ENCODE measurements at places on chromosomes 1 and 21. TPM values are rescaled to one million over a fixed set of nuclear protein-coding genes. Genes with fewer than 3 reads are reported as not detected.

TMEM52 gene
- total RNA-seq, result 0.28 TPM

CDC20 gene
- total RNA-seq, result 78.0 TPM

SYT2 gene
- under 0.01 TPM for total RNA-seq

UBXN10 gene
- total RNA-seq, result not detected

ZYG11A gene
- 2.0 TPM for total RNA-seq

ORC1 gene
- total RNA-seq, result 9.7 TPM

HPCAL4 gene
- total RNA-seq, result not detected

EFNA3 gene
- total RNA-seq, result 0.56 TPM

PTPRU gene
- 7.0 TPM for total RNA-seq

PFKFB2 gene
- total RNA-seq, result 1.3 TPM

RIMS3 gene
- 0.28 TPM for total RNA-seq

BGLAP gene
- not detected for total RNA-seq

CHI3L1 gene
- total RNA-seq, result 0.28 TPM

- no peak for DNase-seq
Observed at GRCh38 chr21:42454786-42455185, 41.2 kb downstream of the RSPH1 start.

GRCh38 chr1:226973371-226973897 lies 33.3 kb downstream of the COQ8A start:
- DNase-seq, result no peak

DNA sequence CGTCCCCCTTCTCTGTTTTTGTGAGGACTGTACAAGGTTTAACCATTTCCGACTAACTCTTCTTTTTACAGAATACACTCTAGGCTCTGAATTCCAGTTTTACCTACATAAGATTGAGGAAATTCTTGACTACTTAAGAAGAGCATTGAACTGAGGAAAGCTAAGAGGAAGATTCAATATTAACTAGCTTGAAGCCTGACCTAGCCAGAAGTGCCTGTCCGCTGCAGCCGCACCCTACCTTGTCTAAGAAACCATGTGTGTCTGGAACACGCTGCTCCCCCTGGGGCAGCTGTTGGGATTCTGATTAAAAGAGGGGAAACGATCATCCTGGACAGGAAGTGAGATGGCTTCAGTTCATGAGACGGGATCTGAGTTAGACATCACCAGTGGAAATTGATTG lies 28.9 kb downstream of the CA6 start:
- no peak for DNase-seq

DNA sequence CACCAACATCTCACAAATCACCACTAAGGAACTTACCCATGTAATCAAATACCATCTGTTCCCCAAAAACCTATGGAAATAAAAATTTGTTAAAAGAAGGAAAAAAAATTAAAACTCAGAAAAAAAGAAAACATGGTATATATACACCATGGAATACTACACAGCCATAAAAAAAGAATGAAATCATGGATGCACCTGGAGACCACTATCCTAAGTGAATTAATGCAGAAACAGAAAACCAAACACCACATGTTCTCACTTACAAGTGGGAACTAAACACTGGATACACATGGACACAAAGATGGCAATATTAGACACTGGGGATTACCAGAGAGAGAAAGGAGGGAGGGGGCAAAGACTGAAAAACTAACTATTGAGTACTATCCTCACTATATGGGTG lies 50.4 kb downstream of the ZSWIM5 start:
- no peak for DNase-seq

- DNase-seq, result peak; percentile 89
Observed at GRCh38 chr1:91774520-91775203, 111.3 kb downstream of the TGFBR3 start.

DNA sequence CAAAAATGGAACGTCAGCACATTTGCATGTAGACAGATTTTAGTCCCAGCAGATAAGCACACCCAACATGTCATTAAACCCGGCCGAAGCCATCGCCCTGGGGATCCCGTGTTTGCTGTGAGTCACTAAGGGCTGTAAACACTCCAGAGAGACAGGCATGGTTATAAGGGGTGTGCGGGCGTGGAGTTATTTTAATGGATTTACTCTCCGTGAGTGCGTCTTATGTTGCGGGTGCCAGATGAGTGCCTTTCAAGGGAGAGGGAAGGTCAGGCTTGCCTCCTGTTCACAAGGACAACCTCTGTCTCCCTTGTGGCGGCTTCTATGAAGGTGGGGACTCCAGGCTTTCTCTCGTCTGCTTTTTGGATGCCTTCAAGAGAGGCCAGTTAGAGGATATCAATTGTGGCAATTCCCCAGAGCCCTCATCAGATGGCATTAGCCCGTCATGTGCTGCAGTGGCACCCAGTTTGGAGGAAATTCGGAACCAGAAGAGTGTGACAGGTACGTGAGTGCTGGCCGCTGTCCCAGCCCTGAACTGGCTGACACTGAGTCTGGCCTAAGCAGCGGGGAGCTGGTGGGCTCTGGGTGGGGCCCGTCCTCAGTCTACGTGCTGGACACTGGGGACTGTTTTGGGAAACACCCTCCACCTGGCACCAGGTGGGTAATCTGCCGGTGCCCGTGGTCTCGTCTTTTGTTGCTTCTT lies 223.8 kb upstream of the TMEM51 start:
- peak; percentile 86 for DNase-seq

- DNase-seq, result peak; percentile 65
Observed at GRCh38 chr1:212514056-212514614, 81.4 kb downstream of the NENF start.

- peak; percentile 18 for DNase-seq
Observed at GRCh38 chr1:214213136-214213535, 67.8 kb upstream of the SMYD2 start.

DNA sequence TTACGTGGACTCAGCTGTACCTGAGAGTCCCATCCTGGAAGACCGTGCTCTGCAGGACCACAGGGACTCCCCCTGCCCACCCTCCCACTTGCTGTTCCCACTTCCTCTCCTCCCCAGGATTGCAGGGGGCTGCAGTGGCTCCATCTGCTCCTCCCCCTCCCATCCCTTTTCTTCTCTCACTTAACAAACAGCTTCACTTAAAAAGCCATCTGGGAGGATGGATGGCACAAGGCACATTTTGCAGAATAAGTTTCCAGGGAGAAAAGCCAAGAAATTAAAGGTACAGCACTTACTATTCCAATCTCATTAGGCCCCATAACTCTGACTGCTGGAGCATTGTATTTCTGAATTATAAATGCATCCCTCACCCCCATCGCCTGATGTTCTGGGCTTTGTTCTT lies 458.7 kb downstream of the PTPRU start:
- no peak for DNase-seq

- DNase-seq, result peak; percentile 4
Observed at GRCh38 chr1:185157599-185158412, 839 bp downstream of the SWT1 start.

DNA sequence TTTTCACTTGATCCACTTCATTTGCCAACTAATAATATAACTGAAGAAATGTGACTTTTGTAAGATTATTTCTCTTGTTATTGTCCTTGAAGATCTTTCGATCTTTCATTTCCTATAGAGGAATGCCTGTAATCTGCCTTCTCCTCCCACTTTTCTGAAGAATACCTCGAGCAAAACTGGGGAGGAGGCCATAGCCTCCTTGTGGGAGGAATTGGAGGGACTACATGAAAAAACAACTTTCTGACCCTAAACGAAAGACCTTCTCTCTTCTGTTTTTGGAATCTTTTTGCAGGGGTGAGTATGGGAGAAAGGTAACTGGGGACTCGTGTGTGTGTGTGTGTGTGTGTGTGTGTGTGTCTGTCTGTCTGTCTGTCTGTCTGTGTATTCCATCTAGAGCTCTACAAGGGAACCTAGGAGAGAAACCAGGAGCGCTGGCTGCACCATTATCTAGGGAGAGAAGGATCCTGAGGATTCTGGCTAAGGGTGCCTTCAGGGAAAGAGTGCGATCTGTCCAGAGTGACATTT lies 32.4 kb upstream of the MAB21L3 start:
- DNase-seq, result no peak

GRCh38 chr21:26007951-26008498 lies 162.5 kb downstream of the APP start:
- peak; percentile 24 for DNase-seq

DNA sequence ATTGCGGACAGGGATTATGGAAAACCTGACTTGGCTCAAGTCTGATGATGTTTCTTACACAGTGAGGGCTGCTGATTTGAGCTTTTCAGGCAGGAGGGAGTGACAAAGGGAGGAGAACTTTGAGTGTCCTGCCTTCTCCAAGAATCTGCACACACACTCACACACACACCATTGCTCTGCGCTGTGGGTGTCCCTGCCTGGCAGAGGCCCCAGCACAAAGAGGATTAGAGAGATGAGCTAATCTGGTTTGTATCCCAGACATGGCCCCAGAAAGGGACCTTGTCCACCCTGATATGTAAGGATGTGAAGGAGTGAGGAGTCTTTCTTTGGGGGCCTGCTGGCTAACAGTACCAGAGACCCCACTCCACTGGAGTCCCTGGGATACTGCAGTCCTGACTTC lies 5.9 kb upstream of the WNT2B start:
- no peak for DNase-seq

- DNase-seq, result no peak
Observed at GRCh38 chr1:10834770-10835412, 38.4 kb upstream of the CASZ1 start.

GRCh38 chr1:209435654-209436566 lies 147.6 kb upstream of the CAMK1G start:
- DNase-seq, result peak; percentile 77

DNA sequence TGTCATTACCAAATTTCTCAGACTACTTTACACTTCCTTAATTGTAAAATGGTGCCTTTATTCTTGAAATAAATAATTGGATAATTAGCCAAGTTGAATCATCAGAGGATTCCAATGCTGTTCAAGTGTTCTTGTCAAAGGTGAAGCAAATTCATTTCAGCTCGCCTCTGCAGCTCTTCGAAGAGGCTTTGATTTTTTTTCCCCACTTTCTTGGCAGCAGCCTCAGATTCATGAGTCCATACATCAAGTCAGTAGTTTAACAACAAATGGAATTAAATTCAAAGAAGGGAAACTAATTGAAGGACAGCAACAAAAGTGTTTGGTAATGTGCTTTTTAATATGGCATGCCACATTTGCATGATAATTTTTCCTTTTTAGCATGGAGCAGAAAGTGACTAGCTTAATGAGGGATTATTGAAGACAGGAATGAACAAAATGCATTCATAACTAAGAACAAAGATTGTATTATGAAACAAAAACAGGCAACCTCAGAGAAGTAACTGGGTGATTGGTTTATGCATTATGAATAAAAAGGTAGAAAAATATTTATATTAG lies 239.0 kb downstream of the USH2A start:
- peak; percentile 7 for DNase-seq

DNA sequence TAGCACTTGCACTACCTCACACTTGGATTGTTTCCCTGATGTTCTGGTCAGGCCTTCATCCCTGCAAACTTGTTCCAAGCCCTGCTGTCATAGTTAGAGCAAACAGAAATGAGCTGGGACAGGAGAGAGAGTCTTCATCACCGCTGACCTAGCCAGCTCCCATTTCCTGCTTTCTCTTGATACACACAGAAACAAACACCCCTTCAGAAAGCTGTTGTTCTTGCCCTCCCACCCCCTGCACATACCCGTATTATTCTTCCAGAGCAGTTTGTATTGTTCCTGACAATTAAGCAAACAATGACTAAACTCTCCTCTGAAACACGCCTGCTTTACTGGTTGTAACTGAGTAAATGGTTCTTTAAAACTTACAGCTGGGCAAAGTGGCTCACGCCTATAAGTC lies 2.9 kb upstream of the SYT2 start:
- no peak for DNase-seq

DNA sequence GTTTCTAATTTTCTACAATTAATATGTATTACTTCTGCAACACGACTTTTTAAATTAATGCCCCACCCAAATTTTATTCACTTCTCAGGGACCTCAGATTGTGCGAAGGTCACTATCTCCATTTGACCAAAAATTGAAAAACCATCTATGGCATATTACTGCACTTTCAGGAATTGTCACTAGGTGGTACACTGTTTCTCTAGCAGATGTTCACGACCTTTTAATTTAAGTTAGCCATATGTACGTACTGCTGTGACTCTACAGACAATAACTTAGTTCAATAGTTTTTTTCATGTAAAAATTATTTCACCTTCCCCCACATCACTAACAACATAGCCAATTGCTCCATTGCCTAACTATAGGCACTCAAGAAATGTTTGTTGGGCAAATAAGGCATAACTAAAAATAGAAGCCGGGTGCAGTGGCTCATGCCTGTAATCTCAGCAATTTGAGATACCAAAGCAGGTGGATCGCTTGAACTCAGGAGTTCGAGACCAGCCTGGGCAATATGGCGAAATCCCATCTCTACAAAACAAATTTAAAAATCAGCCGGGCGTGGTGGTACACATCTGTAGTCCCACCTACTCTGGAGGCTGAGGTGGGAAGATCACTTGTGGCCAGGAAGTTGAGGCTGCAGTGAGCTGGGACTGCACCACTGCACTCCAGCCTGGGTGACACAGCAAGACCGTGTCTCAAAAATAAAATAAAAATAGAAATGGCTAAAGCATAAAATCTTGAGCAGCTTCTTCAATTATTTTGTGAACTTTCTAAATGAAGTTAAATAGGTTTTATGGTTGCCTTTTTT lies 75.7 kb upstream of the PKN2 start:
- peak; percentile 37 for DNase-seq

- peak; percentile 75 for DNase-seq
Observed at GRCh38 chr1:201648066-201648906, 109.4 kb downstream of the NAV1 start.

DNA sequence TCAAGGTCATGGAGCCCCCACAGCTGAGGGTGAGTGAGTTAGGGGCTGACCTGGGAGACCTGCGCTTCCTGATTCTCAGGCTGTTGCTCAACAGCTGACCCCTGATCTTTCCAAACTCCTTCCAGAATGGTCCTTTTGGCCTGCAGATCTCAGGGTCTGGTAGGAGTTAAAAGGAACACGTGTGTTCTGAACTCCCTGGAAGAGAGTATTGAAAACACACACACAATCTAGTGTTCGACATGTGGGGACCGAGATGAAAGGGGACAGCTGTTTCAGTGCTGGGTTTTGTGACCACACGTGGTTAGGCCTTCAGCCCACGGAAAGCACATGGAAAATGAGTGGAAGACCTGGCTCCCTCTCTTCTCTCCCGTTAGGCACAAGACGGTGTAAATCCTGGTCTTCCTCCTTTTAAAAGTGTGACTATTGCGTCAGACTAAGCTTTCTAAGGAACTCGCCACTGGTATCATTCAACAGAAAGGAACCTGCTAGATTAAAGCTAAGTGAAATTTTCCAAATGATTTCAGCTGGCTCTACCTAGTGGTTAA lies 49.6 kb downstream of the RUNX1 start:
- DNase-seq, result no peak

All from IMR-90 (cell line).